ENCODE measurements at places on chromosomes 1 and 21.

- no peak for DNase-seq
These were observed at the start of gene HSD3B1 for GRCh38 chr1:119506941-119507340. TSS of gene HSD3B1 (plus strand) at chr1:119507210. CDS start at chr1:119507477, 267 bp downstream.

DNA sequence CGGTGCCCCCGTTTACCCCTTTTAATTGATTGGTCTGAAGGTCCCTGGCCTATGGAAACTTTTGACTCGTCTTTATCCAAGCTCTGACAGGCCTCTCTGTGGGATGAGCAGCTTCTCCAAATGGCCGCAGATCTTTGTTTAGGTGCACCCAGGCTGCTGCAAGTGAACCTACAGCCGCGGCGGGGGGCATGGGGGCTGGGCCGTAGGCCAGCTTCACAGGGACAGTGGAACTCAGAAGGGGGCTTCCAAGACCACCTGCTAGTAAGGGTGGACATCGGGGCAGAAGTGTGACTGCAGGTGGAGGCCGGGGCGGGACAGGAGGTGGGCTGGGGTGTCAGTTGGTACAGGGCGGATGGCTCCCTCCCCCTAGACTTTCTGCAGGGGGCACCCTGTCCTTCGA lies 257.5 kb downstream of the SIPA1L2 start:
- no peak for DNase-seq

DNA sequence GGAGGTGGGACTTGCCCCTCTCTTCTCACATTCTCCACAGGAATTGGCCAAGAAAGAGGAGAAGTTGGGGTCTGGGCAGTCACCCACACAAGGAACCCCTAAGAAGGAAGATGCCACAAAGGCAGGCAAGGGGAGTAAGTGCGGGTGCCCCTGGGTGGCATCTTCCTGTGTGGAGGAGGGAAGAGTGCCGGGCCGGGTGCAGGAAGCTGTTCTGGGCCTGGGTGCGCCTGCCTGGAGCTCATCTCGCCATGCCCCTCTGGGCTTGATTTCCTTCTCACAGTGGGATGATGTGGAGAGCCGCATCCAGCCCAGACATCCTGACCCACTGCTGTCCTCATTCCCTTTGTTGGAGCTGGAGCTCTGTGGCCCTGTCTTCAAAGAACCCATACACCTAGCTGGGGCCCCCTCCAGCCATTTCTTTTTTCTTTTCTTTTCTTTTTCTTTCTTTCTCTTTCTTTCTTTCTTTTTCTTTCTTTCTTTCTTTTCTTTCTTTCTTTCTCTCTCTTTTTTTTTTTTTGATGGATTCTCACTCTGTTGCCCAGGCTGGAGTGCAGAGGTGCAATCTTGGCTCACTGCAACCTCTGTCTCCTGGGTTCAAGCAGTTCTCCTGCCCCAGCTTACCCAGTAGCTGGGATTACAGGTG lies 9.3 kb downstream of the LRRC71 start:
- no peak for DNase-seq

- DNase-seq, result no peak
These were observed 120.6 kb downstream of the ADGRL2 start for GRCh38 chr1:81921344-81921743.

GRCh38 chr21:46199436-46200373 lies 15.4 kb upstream of the SPATC1L start:
- no peak for DNase-seq

DNA sequence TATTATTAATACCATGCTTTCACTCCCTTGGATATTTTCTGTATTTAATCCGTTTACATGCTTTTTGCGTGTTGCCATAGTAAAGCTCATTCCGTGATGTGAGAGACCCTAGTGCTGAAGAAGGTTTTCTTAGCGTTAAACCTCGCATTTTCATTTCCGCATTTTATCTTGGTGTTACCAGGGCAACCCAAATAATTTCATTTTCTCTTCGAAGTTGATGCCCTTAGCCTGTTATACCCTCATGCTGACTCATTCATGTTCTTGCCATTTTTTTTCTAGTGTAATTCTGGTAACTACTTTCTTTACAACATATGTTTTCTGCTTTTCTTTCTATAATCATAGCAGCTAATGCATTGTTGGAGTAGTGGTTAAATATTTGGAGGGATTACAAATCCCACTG lies 37.2 kb downstream of the LRRC8C start:
- DNase-seq, result no peak

- DNase-seq, result no peak
These were observed 131.0 kb downstream of the TGFBR3 start for GRCh38 chr1:91754816-91755580.

DNA sequence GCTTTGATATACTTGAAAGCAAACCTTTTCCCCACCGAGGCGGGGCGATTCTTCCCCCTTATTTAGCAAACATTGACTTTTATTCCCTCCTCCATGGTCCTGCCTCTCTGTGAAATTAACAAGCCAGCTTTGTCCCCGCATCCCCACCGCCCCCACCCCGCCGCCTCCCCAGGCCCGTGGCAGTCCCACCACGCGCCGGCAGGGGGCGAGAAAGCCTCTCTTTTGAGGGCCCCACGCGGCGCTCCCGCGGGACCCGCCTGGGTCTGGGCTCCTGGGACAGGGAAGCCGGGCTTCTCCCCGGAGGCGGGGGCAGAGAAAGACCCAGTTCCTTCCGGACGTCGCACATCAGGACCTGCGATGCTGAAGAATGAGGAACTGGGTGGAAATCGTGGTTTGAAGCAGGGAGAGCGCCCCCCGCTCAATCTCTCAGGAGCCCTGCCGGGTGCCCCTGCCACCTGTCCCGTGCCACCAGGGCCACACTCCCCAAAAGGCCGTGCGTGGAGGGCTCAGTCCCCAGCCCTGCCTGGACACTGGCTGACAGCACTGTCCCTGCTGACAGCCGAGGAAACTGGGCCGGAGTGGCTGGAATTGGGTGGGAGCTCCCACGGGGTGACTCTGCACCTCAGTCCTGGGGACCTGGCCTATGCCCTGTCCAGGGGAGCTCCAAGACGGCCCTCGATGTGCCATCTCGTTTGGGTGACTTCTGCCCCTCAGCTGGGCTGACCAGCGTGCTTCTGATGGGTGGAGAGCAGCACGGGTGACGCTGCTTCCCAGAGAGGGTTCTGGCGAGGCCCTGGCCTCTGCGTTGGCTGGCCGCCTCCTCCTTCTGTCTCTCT lies 8.6 kb upstream of the ACTRT2 start:
- DNase-seq, result peak; percentile 6
